ENCODE measurements at places on chromosomes 2 and 18.

- no peak for DNase-seq
Measured at GRCh38 chr2:110852541-110853263, 120.3 kb downstream of the ACOXL start.

- DNase-seq = no peak
Measured at GRCh38 chr2:237223201-237223861, 137.6 kb downstream of the COPS8 start.

DNA sequence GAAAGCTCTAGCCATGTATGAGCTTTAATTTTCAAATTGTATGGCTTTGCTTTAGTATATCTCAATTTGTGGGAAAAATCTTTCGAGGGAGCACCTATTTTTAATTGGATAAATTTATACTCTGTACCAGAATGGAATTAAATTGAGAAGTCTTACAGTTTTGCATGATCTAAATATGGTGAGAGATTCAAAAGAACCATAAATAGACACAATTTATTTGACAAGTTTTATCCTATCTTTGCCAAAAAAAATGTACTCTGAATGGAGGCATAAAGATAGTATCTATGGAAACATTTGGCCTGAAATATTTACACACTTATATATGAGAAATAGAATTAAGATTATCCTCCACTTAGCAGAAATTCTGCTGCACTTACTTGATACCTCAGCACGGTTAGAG is 238.4 kb downstream of the NDUFA10 start:
- DNase-seq = no peak

DNA sequence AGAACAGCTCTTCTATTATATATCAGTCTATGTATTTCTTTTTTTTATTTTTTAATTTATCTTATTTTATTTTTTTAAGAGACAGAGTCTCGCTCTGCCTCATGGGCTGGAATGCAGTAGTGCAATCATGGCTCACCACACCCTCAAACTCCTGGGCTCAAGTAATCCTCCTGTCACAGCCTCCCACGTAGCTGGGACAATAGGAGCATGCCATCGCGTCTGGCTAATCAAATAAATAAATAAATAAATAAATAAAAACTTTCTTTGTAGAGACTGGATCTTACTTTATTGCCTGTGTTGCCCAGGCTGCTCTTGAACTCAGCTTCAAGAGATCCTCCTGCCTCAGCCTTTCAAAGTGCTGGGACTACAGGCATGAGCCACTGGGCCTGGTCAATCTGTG is 117.0 kb downstream of the RBMS1 start:
- no peak for DNase-seq

GRCh38 chr18:79010802-79011201 is 31.2 kb downstream of the SALL3 start:
- no peak for DNase-seq

DNA sequence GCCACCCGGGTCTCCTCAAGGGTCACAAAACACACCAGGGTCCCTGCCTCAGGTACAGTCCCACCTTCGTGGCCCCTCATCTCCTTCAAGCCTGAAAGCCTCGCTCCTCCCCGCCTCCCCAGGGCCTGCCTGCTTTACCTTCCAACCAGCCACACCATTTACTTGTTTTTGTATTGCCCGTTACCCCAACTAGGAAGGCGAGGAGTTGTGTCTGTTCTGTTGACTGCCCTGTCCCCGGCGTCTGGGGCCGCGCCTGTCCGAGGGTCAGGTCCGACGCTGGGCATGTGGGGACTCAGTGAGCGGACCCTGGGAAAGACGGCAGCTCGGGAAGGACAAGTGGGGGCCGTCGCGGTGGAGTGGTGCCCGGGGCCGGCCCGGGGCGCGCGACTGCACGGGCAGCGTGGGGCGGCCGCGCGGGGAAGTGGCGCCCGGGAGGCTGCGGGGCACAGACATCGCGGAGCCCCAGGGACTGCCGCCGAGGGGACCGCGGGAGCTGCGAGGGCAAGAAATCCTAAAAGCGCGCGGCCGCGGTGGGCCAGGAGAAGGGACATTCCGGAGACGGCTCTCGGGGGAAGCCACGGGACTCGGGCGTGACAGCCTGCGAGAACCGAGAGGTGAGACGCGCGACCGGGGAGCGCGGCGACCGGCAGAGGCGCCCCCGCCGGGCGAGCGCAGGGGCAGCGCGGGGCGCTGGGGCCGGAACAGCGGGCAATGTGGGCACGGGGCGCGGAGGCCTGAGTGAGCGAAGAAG is 797 bp upstream of the GRHL1 start:
- no peak for DNase-seq

DNA sequence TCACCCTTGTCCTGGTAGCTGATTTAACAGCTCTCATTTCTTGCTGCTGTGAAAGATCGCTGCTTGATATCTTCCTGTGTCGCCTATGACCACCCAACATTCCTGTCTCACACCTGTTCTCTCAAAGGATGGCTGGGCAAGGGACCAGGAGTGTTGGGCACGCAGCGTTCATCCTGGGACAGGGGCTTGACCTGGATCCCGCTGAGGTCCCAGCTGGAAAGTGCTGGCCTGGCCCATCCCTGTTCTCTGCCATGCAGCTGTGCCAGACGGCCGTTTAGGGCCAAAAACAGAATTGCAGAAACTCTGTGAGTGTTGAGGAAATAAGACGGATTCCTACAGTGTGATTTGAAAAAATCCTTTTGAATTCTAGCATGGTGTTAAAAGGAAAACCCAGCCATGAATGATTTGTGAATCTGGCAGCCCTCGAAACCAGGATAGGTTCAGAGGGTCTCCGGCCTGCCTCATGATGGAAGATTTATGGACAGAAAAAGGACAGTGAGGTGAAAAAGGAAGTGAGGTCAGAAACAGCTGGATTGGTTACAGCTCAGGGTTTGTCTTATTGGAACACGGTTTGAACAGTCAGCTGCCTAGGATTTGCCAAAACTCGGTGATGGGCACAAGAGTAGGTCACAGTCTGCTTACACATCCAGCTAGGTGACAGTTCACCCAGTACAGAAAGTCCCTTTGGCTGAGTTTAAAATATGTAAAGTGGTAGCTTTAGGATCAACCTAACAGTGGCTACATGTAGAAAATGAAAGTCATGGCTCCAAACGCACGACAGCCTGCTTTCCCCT is 164.8 kb downstream of the DCDC2C start:
- no peak for DNase-seq

DNA sequence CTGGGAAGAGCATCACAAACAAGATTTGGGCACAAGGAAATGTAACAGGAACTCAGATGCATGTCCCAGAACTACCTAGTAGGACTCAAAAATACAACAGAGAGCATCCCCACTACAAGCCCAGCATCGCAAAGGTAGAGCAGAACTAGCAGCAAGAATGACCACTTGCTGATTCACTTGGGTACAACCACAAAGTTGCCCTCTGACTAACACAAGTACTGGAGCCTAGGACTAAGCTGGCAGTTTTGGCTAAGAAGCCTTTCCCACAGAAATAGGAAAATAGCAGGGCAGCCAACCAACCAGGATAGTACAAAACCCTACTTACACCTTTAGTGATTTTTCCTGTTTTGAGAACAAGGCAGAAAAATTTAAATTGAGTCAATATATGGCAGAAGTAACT is 193.8 kb downstream of the PAX3 start:
- no peak for DNase-seq

- DNase-seq = no peak
Measured at GRCh38 chr2:232528746-232529460, 2.9 kb downstream of the CHRND start.

DNA sequence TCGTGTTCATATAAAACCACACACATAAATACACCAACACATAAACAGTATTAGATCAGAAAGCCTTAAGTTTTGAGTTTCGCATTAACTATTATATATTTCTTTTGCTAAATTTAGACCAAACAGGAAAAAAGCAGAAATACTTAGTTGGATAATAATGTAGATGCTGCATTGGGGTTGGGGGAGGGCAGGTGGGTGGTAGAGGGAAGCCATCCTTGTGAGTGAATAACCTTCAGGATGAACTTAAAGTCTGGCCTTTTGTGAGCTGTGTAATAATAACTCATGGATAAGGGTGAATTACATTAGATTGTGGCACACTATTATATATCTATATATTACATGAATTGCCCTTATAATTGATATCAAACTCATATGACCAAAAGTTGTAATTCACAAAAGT is 174.7 kb downstream of the WDR7 start:
- no peak for DNase-seq

Measured in iPS DF 6.9 (cell line).